Stimulated activated CD4-positive, alpha-beta T cell treated with anti-CD3 and anti-CD28 coated beads, Interleukin-1b, Interleukin-23, amount 100 ng/mL, for 1 hour (primary cell): ENCODE measurements at places on chromosomes 1 and 21.

- no peak for DNase-seq
Observed at GRCh38 chr1:179969962-179970361, 15.4 kb downstream of the CEP350 start.

DNA sequence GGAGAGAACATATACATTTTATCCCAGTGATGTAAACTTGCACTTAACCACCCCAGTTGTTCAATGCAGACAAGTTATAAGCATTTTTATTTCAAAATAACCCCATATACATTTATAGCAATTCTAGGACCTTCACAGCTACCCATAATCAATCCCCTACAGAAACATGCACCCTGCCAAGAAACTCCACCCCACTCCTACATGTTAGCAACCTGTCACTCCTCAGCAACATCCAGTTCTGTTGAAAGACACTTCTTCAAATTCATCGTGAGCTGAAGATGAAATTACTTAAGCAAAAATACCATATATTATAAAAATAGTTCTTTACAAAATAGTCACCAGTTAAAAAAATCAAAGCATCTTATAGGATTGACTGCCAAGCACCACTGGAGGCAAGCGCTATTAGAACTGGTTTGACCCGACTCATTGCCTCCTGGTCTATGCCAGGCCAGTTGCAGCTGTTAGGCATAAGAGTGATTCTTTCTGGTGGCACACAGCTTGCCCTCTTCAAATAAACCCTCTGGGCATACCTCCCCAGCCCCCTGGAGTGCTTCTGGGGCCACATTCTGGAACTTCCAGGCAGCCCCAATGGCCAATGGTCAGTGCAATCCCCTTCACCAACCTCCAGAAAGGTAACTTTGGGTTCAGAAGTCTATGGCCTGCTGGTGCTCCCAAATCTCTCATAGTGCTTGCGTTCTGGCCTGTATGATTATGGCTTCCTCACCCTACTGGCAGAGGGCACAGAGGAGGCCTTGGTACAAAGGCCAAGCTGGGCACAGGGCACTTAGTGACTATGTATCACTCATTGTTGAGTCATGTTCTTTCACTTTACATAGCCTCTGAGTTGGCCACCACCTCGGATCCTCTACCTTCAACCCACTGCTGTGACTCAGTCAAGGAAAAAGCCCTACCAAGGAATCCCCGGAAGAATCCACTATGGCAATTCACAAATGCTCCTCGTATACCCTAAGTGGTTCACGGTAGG, 72.2 kb upstream of the RALGPS2 start:
- no peak for DNase-seq

DNA sequence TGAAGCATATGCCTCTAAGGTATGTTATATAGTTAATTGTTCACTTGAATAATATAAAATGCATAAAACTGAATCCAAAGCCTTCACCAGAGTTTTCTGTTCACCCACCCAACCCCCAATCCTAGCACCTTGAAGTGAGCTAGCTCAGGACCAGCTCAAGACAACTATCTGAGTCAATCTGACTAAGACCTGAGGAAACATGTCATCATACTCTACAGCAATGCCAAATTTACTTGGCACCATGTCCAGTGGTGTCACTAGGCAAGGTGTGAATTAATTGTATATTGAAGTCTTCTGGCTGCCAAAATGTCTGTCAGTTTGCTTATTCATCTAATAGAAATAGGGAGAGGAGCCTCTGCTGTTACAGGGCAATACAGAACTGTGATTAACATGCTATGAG, 3.8 kb downstream of the DNASE2B start:
- no peak for DNase-seq

DNA sequence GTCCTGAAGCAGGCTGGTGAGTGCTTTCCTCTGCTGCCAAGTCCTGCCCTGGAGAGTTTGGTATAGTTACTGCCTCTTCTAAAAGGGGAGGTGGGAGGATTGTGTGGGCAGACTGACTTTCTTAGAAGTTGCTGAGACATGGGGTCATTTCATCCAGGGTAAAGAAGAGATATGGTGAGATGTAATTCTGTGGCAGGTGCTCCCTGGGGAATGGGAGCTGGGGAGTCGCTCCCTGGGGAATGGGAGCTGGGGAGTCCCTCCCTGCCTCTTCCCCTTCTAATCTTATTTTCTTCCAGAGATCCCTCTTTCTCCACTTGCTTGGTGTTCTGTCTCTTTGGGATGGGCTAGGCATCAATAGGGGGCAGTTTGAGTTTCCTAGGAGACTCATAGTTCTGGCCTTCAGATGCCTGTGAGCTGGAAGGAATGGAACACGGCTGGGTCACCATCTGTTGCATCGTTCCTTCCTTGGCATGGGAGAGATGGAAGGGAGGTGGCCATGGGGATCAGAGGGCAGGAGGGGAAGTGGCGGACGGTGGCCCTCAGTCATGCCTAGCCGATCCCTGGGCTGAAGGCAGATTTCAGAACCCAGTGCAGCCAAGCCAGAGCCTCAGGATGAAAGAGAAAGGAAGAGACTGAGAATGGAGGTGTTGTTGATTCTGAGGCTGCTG, 59.0 kb downstream of the NFASC start:
- no peak for DNase-seq

DNA sequence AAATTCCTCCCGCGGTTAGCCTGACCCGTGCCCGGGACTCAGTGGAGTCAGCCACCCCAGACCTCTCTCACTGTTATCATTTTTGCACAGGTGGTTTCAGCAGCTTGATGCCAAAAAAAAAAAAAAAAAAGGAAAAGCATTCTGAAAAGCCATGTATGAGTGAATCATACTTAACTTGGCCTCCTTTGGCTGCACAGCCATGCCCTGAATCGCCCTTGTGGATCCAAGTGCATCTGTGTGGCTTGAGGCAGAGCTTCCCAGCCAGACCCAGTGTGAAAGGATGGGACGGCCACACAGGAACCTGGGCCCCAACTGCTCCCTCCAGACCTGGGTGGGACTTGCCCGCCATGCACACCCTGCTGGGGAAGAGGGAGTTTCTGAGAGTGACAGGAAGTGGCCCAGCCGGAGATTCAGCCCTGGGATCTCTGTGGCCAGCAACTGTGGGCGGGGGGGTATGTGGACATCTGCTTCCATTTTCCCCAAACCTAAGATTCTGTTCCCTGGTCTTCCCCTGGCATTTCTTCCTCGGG, 8.6 kb downstream of the YBEY start:
- no peak for DNase-seq

DNA sequence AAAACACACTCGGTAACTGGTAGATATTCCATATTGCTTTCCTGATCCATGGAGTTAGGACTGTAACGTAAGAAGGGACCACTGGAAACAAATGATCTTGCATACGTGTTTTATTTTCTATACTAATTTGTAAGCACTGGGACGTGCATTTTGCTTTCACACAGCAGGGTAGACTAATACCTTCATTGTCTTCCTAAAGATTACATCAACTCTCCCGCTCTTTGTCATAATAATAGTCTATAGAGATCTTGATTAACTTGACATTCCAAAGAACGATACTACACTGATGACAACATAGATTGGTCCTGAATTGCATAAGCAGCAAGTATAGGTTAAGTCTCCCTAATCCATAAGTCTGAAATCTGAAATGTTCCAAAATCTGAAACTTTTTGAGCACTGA, 166.5 kb downstream of the FAF1 start:
- DNase-seq = no peak

DNA sequence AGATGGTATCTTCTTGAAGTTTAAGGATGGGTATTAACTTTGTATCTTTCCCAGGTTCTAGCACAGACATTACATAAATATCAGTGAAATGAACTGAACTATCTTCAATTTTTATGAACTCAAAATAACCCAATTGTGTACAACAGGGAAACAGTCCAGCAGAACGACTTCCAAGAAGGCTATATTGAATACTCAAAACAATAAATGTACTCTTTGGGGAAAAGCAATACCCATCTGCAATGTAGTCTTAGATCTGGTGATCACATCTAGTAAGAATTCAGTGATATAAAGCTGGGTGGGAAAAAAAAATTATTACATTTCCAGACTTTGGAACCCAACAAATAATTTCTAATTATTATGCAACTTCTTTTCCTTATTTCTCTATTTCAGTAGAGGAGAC, 33.1 kb upstream of the GORAB start:
- DNase-seq = no peak

- no peak for DNase-seq
Observed at GRCh38 chr21:19995253-19995652, 1003.0 kb upstream of the NCAM2 start.

DNA sequence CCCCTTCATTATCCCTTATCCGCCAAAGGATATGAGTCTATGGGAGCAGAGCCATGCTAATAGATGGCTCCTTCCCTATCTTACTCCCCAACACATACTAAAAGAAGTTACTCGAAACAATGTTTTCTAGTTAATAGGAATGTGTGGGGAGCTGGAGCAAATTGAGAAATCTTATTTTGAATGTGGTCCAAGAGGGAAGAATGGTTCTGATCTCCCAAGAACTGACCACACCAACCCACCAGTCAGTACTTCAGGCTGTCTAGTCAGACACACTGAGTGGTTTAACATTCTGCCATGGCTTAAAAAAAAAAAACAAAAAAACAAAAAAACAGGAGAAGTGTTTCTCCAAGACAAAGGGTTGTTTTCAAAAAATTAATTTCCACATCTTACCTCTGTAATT, 31.5 kb upstream of the DNASE2B start:
- DNase-seq = no peak

DNA sequence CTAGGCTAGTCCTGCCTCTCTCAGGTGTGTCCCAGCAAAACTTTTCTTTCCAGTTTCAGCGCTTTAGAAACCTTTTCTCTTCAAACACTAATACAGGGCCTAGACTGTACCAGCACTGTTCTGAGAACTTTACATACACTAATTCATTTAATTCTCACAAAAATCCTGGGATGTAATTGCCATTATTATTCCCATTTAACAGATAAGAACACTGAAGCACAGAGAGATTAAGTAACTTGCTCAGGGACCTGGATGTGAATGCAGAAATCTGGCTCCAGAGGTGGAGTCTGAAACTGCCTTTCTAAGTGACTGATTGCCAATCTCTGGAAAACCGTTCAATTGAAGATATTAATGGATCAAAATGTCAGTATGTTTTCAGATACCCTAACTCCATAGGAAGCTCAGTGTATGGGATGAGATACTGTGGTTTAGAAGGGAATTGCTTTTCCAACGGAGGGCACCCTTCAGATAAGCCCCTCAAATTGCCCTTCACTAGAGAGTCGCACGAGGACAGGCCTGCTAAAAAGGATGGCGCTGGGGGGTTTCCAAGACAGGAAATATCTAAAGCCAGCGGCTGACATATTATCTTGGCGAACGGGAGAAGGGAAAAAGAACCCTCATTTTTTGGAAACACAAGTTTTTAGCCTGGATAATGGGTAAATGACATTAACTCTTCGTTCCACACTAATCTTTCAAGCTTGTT, 698 bp upstream of the UCK2 start:
- DNase-seq = no peak

DNA sequence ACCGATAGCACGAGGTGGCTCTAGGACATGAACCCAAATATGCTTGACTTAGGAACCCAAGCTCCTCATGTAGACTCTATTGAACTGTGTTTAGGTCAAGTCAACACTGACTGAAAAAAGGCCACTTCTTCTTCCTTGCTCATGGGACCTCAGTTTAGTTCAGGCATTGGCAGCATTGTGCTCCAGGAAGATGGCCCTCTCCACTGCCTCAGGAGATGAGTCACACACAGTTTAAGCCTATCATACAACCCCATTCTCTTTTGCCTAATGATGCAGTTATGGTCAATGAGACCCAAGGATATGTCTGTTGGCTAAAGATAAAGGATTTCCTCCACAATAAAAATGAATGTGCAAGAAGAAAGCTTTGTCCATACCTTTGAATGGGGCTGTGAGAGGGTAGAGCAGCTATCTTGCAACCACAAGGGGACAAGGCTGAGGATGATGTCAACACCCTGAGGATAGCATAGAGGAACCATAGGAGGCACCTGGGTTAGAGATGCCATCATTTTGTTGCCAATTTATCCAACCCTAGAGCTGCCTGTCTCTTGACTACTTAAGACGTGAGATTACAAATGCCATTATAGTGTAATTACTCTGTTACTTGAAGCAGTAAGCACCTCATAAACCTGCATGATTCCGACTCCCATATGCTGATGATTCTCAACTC, 3.0 kb upstream of the TRIM63 start:
- DNase-seq = no peak

GRCh38 chr1:183893561-183894289, 88.8 kb downstream of the RGL1 start:
- DNase-seq = no peak

DNA sequence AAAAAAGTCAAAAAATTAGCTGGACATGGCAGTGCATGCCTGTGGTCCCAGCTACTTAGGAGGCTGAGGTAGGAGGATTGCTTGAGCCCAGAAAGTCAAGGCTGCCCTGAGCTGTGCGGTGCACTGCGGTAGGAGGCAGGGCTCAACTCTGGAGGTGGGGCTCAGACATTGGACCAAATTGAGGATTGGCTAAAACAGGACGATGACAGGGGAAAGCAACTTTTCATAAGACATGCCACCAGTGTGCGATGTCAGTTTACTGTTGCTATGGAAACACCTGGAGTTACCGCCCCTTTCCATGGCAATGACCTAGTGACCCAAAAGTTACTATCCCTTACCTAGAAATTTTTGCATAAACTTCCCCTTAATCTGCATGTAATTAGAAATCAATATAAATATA, 85.3 kb downstream of the DISP3 start:
- no peak for DNase-seq

DNA sequence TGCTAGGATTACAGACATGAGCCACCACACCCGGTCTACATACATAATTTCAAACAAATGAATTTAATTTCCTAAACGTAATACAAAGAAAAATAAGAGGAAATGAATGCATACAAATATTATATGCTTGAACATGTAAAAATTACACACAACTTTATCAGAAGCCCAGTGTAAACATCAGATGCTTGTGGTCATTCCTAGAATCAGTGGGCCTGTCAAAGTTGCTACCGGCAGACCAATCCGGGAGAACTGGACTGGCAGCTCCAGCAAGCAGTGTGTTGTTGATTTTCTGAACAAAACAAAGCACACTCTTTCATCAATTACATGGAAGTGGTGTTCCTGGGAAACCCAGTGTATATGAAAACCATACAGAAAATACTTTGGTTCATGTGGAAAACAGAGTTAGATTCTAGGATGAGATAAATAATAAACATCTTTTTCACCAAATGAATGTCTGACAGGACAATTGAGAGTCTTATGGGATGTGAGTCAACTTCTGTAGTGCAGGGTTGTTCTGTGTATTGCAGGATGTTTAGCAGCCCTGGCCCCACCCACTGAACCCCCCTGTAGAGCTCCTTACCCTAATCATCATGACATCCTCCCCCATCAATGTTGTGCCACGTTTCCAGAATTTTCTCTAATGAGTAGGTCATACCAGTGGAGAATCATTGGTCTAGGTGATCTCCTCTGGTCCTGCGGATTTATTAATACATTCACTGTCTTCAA, 33.8 kb downstream of the MFSD2A start:
- no peak for DNase-seq

- DNase-seq = no peak
Observed at GRCh38 chr1:63802109-63802508, 28.3 kb downstream of the ROR1 start.

GRCh38 chr21:29078869-29079767, 5.7 kb upstream of the CCT8 start:
- DNase-seq = no peak
